ENCODE measurements at places on chromosomes 5 and 9.

DNA sequence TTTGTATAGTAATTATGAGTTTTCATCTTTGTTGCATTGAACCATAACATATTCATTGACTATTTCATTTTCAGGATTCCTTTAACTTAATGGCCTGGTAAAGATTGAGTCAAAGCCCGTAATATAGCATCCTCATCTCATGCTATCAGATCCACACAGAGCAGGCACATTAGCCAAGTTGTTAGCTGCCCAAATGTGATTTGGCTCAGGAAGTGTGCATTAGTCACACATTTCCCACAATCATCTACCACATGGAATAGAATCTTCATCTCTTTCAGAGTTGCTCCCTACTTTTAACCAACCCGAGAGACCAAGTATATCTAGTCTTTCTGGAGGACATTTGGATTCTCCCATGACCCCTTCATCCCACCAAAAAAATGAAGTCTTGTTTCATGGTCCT lies 481.0 kb upstream of the PTGER4 start:
- no peak for DNase-seq

DNA sequence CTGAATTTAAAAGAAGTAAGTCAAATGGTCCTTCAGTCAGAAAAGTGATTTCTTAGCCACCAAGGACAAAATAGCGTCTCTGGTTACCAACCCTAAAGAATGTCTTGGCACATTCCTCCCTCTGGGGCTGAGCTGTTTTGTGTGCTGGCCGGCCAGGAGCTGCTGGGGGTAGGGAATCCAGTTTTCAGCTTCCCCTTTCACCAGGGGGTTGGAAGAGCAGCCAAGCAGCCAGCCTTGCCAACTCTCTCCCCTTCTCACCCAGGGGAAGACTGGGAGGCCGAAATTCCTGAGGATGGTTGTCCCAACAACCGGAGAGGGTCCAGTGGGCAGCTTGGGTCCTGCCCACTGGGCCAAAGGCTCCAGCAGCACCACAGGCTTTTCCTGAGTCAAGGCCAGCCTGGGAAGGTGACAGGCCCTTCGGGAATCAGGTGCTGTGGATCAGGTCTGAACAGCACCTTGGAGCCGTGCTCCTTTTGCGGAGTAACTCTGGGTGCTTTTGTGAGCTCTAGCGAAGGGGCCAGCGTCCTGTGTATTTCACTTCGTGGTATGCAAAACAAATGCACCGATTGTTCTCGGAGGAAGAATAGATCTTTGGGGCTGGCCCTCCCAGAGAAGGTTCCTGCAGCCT lies 4.2 kb downstream of the WWC1 start:
- peak; percentile 63 for DNase-seq

GRCh38 chr9:117028103-117028858 lies 341.2 kb downstream of the TRIM32 start:
- no peak for DNase-seq

DNA sequence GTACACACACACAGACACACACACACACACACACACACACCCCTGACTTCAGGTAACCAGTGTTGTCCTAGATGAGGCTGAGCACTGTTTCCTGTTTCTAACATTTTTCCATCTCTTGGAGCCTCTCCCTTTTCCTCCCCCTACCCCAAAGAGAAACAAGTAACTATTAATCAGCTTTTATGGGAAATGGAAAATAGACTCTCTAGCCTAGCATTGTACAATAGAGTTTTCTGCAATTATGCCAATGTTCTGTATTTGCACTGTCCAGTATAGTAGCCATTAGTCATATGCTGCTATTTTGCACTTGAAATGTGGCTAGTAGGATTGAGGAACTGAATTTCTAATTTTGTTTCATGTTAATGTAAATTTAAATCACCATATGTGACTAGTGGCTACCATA lies 33.1 kb downstream of the RAB3C start:
- DNase-seq = no peak

- no peak for DNase-seq
Observed at GRCh38 chr5:64622991-64623390, 67.3 kb upstream of the SHISAL2B start.

- no peak for DNase-seq
Observed at GRCh38 chr5:37740331-37741066, 99.3 kb downstream of the GDNF start.

DNA sequence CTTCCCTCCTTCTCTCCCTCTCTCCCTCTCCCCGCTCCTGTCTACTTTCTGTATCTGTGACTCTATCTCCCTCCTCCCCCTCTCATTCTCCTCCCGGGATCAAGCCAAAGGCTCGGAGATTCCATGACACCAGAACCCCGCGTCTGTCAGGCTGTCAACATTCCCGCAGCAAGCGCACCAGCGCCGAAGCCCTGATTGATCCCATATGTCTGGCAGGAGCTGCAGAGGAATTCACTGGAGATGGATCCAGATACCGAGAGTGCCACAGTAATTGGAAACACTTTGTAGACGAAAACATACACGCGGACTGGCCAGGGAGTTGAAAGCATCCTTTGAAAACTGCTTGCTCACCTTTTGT lies 300 bp upstream of the SVEP1 start:
- DNase-seq = peak; percentile 43

DNA sequence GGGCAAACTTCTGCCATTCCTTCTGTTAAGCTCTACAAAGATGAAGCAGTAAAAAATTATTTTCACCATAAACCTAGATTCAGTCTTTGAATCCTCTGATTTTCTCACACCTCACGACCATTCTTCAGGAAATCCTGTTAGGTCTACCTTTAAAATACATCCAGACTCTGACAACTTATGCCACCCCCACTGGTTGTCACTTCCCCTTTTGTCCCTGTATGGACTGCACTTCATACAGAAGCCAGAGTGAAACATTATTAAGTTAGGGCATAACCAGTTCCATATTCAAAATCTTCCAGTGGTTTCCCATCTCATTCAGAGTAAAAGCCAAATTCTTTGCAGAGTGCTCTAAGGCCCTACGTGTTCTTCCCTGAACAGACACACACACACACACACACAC lies 499.8 kb downstream of the RASEF start:
- no peak for DNase-seq

DNA sequence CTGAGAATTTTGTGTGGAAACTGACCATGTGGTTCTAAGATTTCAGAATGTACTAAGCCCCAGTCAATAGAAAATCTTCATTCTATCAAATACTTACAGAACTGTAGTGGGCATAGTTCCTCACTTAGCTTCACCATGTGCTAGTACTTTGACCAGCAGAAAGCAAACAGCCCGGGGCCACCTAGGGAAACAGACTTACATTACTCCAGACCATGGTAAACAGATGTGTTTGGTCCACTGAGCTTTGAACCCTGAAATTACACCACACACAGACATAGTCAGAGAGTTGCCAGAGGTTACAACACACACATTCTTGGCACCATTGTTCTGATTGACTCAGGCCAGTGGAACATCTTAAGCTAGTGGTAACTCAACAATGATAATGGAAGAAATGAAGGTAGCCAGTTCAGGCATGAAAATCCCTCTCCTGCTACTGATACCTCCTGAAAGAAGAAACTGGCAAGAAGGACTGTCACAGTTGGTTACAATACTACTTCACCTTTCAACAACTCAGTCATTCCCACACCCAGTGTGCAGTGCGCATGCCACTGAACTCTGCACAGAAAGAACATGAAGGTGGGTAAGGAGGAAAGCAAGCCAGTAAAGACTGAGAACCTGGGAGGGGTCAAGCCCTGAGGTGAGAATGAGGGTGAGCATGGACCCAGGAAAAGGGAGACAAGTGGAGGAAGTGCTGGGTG lies 18.7 kb upstream of the LECT2 start:
- no peak for DNase-seq

DNA sequence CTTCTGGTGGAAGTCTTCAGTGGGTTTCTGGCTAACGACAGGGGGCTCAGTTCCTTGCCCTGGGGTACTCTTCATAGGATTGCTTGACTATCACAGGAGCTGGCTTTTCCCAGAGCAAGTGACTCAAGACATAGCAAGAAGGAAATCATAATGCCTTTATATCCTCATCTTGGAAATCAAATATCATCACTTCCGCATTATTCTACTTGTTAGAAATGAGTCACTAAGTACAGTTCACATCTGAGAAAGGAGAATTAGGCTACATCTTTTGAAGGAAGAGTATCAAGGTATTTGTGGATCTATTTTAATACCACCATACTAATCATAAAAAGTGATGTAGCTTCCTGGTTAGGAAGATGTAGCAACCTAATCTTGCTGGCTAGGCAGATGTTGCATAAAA lies 148.2 kb upstream of the RAI14 start:
- DNase-seq = no peak

- no peak for DNase-seq
Observed at GRCh38 chr9:137710704-137711103, 91.9 kb downstream of the EHMT1 start.

GRCh38 chr5:13704396-13704795 lies 240.1 kb downstream of the DNAH5 start:
- DNase-seq = no peak

DNA sequence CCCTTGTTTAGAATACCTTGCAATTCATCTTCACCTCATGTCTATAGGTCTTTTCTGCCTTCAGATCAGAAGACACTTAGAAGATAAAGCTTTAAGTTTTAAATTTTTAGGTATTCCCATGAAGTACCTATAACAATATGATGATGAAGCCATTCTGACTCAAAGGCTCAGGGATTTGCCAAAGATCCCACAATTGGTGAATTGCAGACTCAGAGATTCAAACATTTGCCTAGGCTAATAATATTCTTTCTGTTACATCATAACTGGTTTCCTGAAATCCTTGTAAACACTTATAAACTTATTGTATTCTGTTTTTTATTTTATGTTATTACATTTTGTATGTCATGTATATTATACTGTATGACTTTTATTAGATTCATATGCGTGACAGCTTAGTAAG lies 62.8 kb upstream of the ZFAND5 start:
- no peak for DNase-seq

GRCh38 chr5:113510836-113511451 lies 2.5 kb upstream of the YTHDC2 start:
- DNase-seq = no peak

GRCh38 chr9:14179449-14179848 lies 134.5 kb downstream of the NFIB start:
- DNase-seq = no peak

GRCh38 chr9:109164042-109164441 lies 3.0 kb downstream of the FRRS1L start:
- no peak for DNase-seq

GRCh38 chr5:119353686-119354366 lies 2.0 kb upstream of the TNFAIP8 start:
- no peak for DNase-seq

DNA sequence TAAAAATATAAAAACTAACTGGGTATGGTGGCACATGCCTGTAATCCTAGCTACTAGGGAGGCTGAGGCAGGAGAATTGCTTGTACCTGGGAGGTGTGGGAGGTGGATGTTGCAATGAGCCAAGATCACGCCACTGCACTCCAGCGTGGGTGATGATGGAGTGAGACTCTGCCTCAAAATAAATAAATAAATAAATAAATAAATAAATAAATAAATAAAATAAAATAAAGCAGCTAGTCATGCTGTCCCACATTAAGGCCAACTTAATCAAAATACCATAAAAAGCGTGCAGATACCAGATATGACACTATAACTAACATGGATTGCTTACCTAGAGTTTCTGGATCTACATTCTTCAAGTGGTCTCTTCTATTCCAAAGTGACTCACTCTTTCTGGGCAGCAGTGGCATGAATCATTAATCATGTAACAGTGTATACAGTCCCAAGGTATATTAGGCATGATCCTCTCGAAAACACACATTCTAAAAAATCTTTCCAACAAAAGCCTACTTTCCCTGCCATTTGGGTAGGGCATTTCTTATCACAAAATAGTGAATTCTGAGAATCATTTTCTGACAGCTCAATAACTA lies 187.1 kb downstream of the ELAVL2 start:
- DNase-seq = no peak

- DNase-seq = peak; percentile 26
Observed at GRCh38 chr5:87020099-87020934, 247.4 kb upstream of the RASA1 start.

- DNase-seq = no peak
Observed at GRCh38 chr9:106897751-106898150, 34.8 kb downstream of the ZNF462 start.

DNA sequence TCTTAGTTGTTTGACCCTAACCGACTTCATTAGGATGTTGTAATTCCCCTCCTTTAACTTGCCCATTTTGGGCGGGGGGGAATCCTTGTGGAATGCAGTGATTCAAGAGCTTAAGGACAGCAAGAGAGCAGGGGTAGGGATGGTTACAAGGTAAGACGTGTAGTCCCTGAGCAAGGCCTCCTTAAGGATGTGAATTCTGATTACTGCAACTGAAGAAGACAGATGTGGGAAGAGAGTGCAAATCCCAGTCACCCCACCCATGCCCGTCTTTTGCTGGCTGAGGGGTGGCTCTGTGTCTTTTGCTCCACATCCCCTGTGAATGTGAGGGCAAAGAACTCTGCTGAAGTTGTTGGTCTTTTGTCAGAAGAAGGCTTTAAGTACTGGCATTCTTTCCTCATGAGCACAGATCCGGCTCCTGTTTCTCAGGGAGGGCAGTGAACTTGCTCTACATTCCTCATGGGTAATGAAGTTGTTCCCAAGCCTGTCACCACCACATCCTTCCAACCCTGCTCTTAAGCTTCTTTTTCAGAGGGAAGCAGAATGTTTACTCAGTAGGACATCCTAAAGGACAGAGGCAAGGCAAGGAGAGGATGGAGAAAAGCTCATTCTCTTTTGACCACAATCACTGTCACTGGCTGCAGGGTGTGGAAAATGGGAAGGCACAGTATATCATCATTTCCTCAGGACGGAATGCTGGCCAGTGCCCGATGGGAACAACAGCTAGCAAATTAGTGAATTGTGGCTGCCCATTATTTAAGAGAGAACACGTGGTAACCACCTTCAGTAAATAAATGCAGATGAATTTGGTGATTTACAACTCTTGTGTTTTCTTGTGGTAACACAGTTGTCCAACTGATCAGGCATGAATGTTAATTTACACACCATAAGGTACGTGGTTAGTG lies 61.5 kb downstream of the RAI14 start:
- peak; percentile 15 for DNase-seq

- DNase-seq = no peak
Observed at GRCh38 chr5:145975361-145976066, 39.1 kb downstream of the SH3RF2 start.

DNA sequence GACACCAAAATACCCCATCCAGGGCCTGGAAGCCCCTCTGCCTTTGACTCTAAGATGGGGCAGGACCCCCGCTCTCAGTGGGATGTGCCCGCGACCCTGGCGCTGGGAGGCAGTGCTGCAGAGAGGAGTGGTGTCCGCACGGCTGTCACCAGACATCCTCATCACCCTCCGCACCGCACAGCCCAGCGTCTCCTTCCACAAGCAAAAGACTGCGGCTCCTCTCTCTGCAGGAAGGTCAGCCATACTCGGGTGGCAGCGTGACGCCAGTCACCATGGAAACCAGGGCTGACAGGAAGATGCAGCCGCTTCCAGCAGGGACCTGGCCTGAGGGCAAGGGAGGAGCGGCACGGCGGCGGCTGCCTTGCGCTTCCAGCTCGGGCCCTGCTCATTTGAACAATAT lies 17.1 kb upstream of the SLC6A3 start:
- DNase-seq = no peak

- DNase-seq = no peak
Observed at GRCh38 chr9:33787839-33788238, 7.5 kb upstream of the PRSS3 start.

Data from nephron progenitor cell (in vitro differentiated cells).